ENCODE measurements at places on chromosomes 1 and 21.

GRCh38 chr1:222461941-222462340 is 86.0 kb downstream of the HHIPL2 start:
- no peak for DNase-seq

- DNase-seq, result no peak
Observed at GRCh38 chr1:48200166-48200900, 22.2 kb upstream of the SLC5A9 start.

GRCh38 chr21:15967661-15968060 is 237.9 kb downstream of the USP25 start:
- DNase-seq, result no peak

DNA sequence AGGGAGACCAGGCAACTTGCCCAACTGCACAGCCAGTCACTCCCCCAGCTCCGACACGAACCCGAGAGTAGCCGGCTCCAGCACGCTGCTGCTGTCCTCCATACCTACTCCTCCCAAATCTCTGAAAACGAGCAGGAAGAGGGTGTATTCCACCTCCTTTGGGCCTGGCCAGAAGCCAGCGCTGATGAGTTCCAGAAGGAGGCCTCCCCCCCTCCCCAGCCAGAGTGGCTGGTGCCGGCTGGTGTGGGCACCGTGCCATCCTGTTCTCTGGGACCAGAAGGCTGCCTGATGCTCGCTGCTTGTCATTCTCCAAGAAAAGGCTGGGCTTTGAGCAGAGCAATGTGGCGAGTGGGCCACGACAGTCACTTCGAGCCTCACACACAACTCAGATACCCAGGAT is 22.2 kb downstream of the KCNN3 start:
- no peak for DNase-seq

DNA sequence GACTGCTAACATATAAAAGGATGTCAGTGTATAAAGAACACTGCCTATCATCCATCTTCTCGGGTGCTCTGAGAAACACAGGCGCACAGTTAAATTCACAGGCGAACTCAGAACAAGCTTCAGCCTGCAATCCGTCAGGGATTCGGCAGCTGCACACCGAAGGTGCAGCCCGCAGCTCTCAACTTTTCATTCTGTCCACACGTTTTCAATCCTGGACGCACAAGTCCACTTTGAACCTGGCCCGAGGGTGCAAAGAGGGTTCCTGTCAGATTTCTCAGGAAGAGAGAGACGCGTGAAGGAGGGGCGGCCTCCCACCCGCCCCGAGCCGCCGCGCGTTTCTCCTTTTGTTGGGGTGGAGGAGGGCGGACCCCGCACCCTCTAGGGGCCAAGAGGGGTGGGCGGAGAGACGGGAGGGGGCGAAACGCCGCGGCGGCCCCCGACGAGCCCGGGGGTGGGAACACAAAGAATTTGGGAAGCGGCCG is 724 bp downstream of the DOCK7 start:
- peak; percentile 63 for DNase-seq

DNA sequence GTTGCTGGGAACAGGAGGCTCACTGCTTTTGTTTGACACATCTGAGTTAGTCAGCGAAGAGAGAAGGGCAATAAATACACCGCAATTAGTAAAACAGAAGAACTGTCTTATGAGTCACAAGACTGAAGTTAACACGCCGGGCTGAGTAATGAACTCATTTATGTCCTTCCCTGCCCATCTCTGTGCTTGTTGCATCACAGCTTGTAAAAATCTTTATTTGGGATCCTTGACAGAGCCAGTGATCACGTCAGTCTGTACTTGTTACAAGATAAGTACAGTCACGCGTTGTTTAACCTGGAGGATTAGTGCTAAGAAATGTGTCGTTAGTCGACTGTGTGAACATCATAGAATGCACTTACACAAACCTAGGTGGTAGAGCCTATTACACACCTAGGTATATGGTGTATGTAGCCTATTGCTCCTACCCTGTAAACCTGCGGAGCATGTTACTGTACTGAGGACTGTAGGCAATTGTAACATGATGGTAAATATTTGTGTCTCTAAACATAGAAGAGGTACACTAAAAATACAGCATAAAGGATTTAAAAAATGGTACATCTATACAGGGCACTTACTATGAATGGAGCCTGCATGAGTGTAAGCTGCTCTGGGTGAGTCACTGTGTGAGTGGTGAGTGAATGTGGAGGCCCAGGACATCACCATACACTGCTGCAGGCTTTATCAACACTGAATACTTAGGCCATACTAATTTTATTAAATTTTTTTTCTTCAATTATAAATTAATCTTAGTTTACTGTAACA is 272.2 kb downstream of the TNR start:
- no peak for DNase-seq

DNA sequence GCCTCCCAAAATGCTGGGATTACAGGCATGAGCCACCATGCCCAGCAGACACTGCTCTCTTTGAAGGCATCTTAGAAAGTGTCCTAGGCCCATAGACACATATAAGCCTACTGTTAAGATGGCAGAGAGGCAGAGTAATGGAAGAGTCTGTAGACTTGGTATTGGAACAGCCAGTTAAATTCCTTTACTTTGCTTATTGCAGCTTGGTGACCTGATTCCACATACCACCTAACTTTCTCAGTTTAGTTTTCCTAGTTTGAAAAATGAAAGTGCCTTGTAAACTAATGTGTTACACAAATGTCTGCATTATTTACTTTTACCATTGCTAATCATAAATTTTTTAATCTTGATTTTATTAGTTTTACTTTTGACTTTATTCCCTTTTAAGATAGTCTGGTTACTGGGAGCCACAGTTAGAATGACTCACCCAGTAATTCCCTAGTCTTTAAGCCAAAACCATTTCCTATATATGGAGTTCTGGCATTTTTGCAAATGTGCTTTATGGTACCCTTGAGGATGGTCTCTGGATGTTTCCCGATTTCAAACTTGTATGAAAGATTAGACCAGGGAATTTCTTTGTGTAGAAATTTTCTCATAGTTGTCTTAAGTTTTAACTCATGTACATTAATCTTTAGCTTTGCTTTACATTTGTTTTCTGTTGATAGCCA is 6.4 kb downstream of the SMAP2 start:
- no peak for DNase-seq

GRCh38 chr1:198788561-198789064 is 149.8 kb downstream of the PTPRC start:
- DNase-seq, result peak; percentile 22

DNA sequence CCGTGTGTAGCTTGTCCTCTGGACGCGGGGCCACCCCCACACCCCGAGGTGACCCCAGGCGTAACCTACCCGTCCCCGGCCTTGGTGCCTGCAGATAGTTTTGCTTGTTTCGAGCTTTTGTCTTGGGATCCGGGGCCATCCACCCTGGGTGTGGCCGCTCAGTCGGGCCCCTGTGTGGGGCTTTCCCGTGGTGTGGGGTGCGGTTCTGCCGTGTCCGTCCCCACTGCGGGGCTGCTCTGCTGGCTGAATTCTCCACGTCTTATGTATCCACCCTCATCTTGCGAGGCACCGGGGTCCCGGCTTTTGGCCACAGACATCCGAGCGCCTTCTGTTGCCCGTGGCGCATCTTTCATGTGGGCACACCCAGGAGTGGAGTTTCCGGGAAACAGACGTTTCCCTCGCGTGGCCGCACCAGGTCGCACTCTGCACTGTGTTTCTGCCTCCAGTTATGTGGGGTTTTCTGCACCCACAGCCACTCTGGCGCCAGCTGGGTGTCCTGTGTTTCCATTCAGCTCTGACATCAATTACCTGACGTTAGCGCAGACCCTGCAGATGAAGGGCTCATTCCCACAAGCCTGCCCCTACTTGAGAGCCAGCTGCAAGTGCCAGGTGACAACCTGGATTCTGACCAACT is 64.9 kb downstream of the PRKCZ start:
- no peak for DNase-seq

DNA sequence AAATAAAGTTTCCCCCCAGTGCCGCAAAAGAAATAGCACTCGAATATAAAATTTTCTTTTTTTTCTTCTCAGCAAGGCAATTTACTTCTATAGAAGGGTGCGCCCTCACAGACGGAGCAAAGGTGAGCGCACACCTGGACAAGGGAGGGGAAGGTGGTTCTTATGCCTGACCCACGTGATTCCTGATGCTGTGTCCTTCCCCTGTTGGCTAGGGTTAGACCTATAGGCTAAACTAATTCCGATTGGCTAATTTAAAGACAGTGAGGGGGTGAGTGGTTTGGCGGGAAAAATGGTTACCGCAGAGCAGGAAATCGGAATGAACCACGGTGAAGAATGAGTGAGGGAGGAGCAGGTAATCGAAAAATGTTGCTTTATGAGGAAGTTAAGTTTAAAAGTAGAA is 607 bp upstream of the FAAH start:
- DNase-seq, result no peak

DNA sequence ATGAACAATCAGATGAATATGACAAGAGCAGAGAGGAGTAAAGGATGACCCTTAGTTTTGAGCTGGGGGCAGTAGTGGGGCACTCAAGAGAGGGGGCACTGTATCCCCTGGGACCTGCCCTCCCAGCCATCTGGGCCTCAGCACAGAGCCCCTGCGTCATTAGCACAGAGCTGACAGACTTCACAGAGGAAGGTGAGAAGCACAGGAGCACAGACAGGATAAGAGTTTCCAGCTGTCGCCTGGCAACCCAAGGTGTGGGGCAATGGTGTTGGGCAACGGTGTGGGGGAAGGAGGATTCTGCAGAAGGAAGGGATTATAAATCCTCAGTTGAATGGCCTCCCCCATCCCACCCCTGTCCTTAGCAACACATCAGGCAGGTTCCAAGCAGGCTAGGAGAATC is 30.2 kb downstream of the RAB3B start:
- no peak for DNase-seq

DNA sequence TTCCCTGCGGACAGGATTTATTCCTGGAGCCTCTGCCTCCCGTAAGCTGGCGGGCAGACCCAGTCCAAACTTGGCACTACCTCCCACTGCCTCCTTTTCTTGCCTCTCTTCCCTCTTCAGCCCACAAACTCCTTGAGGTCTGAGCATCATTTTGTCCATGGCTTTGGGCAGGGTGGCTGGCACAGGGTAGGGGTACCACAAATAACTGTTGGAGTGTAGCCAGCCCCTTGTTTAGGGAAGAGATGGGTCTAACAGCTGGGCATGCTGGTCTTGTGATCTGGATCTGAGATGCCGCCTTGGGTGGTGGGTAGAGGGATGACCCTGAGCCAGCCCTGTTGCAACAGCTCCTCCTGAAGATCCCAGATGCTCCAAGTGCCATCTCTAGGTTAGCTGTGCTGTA is 71.4 kb upstream of the CLDN14 start:
- DNase-seq, result no peak

GRCh38 chr1:61245696-61246400 is 163.5 kb downstream of the NFIA start:
- no peak for DNase-seq

Measured in GM20000 (cell line).